ENCODE measurements at places on chromosomes 1 and 21.

DNA sequence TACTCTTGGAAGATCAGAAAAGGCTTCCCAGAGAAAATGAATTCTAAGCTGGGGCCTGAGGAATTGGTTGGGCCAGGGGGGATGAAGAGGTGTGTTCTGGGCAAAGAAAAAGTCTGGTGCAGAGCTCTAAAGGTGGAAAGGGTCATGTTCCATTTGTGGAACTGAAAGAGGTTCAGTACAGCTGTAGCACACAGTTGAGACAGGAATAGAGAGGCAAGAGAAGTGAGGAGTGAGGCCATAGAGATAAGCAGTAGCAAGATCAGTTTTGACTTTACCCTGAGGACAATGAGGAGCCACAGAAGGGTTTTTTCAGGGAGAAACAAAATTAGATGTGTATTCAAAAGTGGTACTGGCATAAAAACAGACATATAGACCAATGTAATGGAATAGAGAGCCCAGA lies 30.3 kb upstream of the MUTYH start:
- DNase-seq = no peak

- DNase-seq = no peak
Observed at GRCh38 chr1:193629875-193630274, 443.5 kb upstream of the B3GALT2 start.

- no peak for DNase-seq
Observed at GRCh38 chr1:86499987-86500593, 31.4 kb downstream of the CLCA1 start.

DNA sequence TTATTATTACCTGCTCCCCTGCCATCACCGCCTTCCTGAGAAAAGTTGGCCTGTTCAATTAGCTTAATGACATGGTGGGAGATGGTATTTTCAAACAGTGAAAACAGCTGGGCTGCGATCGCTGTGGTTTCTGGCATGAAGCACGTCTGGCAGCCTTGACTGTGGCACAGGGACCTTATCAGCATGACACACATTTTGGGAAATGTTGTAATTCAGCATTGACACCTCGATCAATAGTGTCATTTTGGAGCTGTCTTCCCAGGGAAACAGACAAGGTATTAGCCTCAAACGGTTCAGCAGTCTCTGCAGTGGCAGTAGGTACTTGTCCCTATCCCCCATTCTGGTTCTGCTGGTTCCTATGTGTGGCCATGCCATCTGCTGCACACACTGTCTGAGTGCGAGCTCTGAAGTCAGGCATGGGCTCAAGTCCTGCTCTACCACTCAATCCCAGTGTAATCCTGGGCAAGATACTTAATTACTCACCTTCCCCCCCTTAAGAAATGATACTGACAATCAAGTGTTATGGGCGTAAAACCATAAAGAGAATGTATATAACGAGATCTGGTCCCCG lies 154.5 kb upstream of the KCND3 start:
- DNase-seq = no peak

GRCh38 chr1:15347182-15347581 lies 62.5 kb upstream of the EFHD2 start:
- no peak for DNase-seq

Measured in urothelium cell line (cell line).